NCI-H524 (cell line): ENCODE measurements at places on chromosomes 16 and 17.
A peak's percentile ranks its signal among the peaks of the same experiment; 100 is the strongest.

- no peak for DNase-seq
Observed at GRCh38 chr17:66270106-66270505, 32.3 kb upstream of the PRKCA start.

DNA sequence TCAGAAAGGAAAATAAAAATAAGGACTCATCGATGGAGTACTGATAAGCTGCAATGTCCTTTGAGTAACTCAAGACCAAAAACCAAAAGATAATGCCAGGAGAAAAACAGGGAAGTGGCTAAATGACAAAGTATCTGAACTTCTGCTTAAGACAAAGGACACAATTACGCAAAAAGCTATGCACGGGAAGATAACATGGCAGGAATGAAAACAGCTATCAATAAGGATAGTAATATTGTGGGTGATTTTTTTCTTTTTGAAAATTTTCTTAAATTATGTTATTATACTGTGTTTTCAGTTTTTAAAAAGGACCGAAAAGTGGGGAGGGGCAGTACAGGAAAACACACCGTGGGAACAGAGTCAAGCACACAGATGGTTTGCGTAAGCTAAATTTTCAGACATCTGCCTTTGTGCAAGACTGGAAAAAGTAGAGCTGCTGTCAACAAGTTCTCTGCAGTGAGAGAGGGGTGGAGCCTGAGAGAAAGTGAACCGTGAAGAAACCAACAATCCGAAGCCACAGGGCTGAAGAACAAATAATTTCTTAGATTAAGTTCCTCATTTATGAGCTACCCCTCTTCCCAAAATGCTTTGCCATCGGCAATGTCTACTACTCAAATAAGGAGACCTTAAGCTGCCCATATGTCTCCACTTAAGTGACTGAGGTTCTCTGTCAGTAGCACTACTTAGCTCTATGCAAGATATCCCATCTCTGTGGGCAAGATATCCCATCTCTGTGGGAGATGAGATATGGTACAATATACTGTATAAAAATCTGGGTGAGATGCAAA is 99.9 kb upstream of the CORO6 start:
- DNase-seq, result peak; percentile 81

- DNase-seq, result no peak
Observed at GRCh38 chr17:27091043-27091497, 202.8 kb upstream of the WSB1 start.

GRCh38 chr17:42180922-42181850 is at the start of gene KCNH4:
Gene KCNH4 (minus strand): TSS chr17:42181142. CDS start chr17:42180945, 197 bp downstream.
- DNase-seq, result peak; percentile 67

DNA sequence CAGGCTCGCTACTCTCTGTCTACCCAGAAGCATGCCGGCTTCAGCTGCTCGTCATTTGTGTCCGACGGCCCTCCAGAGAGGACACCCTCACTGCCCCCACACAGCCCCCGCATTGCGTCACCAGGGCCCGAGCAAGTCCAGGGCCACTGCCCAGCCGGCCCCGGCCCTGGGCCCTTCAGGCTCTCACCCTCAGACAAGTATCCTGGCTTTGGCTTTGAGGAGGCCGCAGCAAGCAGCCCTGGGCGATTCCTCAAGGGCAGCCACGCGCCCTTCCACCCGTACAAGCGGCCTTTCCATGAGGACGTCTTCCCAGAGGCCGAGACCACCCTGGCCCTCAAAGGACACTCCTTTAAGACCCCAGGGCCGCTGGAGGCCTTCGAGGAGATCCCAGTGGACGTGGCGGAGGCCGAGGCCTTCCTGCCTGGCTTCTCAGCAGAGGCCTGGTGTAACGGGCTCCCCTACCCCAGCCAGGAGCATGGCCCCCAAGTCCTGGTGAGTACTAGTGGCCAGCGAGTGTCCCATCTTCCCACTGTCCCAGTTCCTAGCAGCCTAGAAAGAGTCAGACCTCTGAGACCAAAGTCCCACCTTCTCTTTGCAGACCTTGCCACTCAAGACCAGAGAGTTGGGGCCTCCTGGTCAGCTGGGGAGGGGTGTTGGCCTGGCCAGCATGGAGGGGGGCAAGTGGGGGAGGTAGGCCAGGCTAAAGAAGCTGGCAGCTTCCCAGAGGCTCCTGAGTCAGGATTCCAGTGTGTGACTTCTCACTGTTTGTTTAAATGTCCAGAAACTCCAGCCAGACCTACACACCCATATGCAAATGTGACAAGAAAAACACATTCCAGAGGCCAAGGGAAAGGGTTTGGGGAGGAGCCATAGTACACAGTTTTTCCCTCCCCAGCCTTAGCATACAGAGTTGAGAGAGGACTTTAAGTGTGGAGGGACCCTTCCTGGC is 18.6 kb downstream of the FOXN1 start:
- DNase-seq, result no peak

- DNase-seq, result no peak
Observed at GRCh38 chr16:12420661-12421209, 383.0 kb downstream of the CPPED1 start.

GRCh38 chr16:50167556-50167955 is 14.4 kb downstream of the TENT4B start:
- no peak for DNase-seq

GRCh38 chr16:12651765-12652512 is 151.7 kb downstream of the CPPED1 start:
- no peak for DNase-seq

DNA sequence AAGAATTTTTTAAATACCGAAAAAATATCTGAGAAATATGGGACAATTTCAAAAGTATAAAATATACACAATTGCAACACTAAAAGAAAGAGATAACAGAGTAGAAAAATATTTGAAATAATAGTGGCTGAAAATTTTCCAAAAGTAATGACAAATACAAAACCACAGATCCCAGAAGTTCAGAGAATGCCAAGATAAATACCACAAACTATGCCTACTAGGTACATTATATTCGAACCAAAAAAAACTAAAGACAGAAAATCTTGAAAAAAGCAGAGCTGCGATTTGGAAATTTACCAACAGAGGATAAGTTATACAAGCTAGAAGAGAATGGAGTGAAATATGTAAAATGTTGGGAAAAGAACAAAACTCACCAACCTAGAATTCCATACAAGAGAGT is 191.3 kb upstream of the ELAC2 start:
- DNase-seq, result no peak

GRCh38 chr16:71853413-71853812 is 7.6 kb downstream of the ATXN1L start:
- no peak for DNase-seq

DNA sequence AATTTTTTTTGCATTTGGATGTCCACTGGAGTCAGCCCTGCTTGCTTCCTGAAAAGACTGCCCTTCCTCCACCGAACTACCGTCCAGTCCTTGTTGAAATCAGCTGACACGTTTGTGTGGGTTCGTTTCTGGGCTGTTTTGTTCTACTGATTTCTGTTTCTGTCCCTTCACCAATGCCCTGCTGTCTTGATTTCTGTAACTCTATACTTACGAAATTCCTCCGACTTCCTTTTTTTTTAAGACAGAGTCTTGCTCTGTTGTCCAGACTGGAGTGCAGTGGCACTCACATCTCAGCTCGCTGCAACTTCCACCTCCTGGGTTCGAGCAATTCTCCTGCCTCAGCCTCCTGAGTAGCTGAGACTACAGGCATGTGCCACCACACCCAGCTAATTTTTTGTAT is 8.4 kb upstream of the GAA start:
- DNase-seq, result no peak

GRCh38 chr16:855471-855870 is 54.9 kb upstream of the GNG13 start:
- DNase-seq, result no peak

DNA sequence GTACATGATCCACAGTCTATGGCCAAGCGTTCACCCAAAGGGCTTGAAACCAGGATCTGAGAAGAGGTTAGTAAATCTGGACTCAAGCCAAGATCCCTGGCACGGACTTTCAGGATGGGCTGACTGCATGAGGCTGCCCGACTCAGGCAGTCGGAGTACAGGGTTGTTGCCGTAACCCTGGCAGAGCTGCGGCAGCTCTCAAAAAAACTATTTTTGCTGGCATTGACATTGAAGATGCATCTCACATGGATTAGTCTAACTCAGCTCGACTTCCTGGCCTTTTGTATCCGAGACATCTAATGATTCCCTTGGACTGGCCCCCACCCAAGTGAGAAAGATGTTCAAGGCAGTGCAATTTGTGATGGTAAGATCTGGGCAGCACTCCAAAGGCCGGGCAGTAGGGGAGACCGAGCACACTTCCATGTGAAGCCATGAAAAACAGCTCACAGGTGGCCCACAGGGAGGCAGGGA is 6.2 kb downstream of the SLC47A1 start:
- DNase-seq, result no peak

- no peak for DNase-seq
Observed at GRCh38 chr16:30820952-30821421, 34.0 kb upstream of the ZNF629 start.

DNA sequence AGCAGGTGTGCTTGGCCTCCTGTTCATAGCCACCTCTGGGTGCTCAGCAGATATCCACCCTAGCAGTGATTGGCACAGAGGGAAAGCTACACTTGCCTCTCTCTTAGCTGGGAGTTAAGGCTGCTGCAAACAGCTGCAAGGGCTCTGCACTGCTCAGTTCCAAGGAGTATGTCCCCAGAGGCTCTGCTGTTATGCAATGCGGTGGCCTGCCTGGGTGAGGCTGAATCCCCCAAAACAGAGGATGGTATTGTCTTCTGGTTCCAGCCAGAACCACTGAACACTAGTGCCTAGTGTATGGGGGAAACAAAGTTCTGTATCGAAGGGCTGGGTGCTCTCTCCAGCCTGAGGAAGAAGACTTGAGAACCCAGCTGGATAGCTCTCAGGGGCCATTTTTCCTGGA is 16.8 kb downstream of the TMEM94 start:
- DNase-seq, result no peak

GRCh38 chr16:528111-529011 is 849 bp downstream of the CAPN15 start:
- no peak for DNase-seq
